Brain microvascular endothelial cell (primary cell): ENCODE measurements at places on chromosomes 1 and 21.

GRCh38 chr1:79660129-79660528 lies 653.6 kb upstream of the ADGRL4 start:
- no peak for DNase-seq

DNA sequence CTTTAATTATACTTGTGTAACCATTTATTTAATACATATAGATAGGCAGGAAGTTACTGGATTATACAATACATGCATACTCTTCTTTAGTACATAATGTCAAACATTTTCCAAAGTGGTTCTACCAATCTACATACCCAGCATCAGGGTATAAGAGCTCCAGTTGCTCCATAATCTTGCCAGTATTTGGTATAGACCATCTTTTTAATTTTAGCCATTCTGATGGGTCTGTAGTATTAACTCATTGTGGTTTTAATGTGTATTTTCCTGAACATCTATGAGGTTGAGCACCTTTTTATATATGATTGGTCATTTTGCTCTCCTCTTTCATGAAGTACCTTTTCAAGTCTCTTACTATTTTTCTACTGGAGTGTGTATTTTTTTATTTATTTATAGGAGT lies 32.1 kb downstream of the EBNA1BP2 start:
- DNase-seq = no peak

DNA sequence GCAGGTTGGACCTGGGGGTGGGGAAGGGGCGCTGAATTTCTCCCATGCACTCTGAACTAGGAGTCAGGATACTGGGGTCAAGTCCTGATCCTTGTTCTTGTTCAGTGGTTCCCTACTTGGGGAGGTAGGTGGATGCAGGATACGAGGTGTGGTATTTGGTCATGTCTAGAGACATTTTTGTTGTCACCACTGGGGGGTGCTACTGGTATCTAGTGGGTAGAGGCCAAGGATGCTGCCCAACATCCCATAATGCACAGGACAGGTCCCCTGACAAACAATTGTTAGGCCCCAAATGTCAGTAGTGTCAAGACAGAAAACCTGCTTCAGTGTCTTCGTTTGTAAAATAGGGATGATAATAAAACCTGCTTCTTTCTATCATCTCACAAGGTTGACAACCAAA lies 259.0 kb upstream of the FOXD3 start:
- no peak for DNase-seq

DNA sequence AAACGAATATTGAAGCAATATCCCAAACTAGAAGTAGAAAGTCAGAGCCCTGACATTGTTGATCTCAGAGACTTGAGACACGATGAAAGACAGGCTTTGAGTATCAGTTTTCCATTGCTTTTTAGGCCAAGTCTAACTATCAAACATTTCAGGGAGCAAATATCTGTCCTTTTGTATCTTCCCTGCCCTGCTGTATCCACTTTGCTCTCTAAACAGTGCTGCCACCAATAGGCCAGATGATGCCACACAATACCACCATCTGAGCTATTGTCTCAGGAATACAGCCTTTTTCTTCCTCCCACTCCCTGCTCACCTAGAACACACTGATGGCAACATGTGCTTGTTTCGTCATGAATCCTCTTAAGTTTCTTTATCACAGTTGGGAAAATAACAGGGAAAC lies 62.6 kb upstream of the SPAG17 start:
- peak; percentile 25 for DNase-seq
